Activated gamma-delta T cell treated with anti-CD3 and anti-CD28 coated beads, Interleukin-2, amount 50 U/mL, for 16 hours (primary cell): ENCODE measurements at places on chromosomes 16 and 17.

DNA sequence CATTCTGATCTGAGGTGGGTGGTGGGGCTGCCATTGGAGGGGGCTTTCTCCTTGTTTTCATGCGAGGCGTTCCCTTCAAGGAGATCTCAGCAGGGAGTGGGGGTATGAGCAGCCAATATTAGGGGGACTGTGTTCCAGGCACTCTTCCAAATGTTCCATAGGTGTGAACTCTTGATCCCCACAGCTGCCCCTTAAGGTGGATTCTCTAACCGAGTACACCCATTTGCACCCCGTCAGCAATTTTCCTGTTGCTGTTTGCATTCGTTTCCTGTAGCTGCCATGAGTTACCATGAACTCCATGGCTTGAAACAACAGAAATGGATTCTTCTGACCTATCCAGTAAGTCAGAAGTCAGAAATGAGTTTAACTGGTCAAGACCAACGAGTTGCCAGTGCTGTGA, 3.7 kb upstream of the PRR15L start:
- DNase-seq = no peak

GRCh38 chr16:22623351-22623781, 112.7 kb downstream of the NPIPB5 start:
- no peak for DNase-seq

DNA sequence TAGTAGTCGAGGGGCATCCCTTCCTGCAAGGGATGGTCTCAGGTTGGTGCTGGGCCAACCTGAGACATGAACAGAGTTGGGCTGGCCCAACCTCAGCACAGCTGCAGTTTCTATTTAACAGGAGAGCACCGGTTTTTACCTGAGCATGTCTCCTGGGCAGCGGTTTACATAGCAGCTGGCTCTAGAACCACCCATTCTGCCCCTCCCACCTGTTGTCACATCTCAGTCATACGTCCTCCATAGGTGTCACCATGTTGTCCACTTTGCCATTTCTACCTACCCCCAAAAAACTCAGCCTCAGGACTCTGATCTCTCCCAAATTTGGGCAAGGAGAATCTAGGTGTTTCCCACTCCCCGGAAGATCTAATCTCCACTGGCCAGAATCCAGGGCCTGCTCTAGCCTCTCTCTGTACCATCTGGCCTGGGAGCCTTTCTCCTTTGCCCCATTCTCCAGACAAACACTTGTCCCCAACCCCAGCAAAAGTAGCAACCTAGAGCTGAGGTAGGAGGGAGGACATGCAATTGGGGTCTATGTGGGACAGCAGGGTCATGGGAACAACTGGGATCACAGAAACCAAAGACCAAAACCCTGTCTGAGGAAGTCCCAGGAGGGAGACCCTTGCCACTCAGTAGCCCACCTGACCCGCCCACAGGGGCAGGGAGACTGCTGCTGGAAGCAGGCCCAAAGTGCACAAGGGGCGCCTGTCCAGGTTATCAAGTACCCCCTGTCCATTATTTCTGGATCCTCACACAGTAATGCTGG, 19.1 kb downstream of the ETV4 start:
- no peak for DNase-seq

GRCh38 chr16:2223942-2224486, 623 bp downstream of the E4F1 start:
- no peak for DNase-seq

DNA sequence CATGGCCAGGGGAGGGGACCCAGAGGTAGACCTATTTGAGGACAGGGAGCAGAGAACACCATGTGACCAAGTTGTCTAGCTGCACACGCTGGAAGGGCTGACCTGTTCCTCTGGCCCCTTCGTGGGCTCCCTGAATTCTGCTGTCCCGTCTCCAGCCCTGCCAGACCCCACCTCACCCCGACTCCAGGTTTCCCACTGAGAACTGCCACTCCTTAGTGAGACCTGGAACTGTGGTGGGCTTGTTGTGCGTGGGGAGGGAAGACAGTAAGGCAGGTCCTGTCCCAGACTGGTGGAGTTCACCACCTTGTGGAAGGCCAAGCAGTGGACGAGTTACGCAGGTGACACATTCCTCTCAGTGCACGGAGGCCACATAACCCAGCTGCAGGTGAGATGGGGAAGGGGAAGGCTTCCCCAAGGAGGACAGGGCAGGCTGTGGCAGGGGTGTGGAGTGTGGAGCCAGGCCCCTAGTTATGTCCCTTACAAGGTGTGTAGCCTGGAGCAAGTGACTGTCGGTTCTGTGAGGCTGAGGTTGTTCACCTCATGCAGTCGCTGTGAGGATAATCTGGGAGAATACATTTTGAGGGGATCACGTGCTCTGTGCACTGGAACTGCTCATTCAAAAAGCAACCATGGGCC, 54.7 kb downstream of the USP22 start:
- no peak for DNase-seq

DNA sequence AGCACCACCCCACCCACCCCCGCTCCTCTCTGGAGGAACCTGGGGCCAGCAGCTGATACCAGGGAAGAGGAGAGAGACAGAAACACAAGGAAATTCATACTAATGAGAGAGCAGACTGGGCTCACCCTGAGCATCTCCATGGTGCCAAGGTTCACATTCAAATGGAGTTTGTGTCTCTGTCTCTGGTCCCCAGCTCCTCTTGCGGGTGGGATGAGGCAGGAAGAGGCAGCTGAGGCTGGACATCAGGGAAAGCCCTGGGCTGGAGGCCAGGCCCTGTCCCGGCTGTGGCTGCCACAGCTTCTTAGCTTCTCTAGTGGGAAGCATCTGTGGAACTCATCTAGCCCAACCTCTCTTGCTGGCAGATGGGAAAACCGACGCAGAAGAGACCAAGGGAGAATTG, 121.5 kb downstream of the SDK2 start:
- DNase-seq = no peak
